Iris pigment epithelial cell (primary cell): ENCODE measurements at places on chromosomes 13 and 19.

- no peak for DNase-seq
Measured at GRCh38 chr13:48707405-48707804, 53.7 kb downstream of the CYSLTR2 start.

GRCh38 chr19:42168206-42168605 is 36.0 kb upstream of the POU2F2 start:
- no peak for DNase-seq

DNA sequence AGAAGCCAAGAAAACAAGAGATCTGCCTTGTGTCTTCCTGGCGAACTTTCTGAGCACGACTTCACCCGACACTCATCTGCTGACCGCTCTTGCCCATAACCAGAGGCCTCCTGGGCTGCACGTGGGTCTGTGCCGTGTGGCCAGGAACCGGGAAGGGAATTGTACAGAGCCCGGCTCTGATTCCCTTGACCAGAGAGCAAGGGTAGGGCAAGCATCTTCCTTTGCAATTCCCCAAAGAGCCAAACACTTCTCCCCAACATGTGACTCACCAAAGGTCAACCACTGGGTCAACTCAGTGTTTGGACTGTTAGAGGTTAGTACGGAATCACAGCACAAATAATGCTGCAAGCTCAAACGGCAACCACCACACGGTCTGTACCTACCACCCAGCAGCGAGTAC is 48.9 kb downstream of the KLF2 start:
- peak; percentile 74 for DNase-seq

DNA sequence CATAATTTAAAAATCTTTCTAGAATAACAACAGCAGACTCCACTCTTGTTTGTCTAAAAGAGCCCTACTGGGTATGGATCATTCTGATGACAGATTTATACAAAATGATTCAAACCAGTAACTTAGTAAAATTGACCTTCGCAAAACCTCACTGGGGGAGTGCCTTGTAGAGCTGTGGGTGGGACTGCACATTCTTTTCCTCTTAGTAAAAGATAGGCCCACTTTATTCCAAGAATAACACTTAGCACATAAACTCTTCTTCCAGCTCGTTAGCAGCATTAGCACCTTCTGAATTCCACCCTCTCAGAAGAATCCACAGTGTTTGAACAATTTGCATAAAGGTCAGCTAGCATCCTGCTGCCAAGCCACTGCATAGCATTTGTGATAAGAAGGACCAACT is 106.8 kb downstream of the STOML3 start:
- peak; percentile 6 for DNase-seq

DNA sequence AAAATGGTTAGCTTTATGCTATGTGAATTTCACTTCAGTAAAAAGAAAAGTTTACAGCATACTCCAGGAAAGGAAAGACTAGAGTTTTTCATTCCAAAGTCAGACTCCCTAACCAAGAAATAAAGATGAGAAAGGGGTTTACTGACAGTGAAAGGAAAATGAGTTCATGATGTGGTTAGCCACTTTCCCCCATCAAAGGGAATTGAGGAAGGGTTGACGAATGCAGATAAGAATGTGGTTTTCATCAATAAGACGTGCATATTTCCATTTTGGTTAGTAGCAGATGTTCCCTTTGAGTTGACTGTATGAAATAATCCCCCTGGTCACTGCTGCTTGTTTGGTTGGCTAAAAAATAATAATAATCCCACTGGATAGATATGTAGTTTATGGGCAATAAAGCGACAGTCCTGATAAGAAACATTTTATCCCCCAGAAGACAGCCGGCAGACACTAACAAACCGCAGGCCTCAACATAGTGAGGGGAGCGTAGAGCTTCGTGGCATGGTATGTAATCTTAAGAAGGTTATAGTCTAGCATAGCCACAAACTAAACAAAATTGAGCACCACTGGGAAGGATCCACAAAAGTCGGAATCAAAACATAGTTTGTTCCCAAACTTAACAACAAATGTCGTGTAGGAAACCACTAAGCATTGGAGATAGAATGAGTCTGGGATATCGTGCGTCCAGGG is 114.8 kb downstream of the COL4A2 start:
- peak; percentile 97 for DNase-seq
